Calu3 (cell line): ENCODE measurements at places on chromosomes 16 and 17. TPM values are rescaled to one million over a fixed set of nuclear protein-coding genes. Genes with fewer than 3 reads are reported as not detected.

Gene ABCA9
- total RNA-seq: not detected in 2 replicates

Gene TBC1D3I
- 2.1 and 3.3 TPM in 2 replicates for total RNA-seq

Gene SPHK1
- 1.5 and 1.7 TPM in 2 replicates for total RNA-seq

Gene P2RX5
- 11.1 and 11.6 TPM in 2 replicates for total RNA-seq

Gene GP2
- not detected in 2 replicates for total RNA-seq

Gene TMEM106A
- 3.4 and 5.2 TPM in 2 replicates for total RNA-seq

Gene SEPTIN1
- total RNA-seq: 1.5 and 1.9 TPM in 2 replicates

Gene CCL18
- total RNA-seq: not detected in 2 replicates

Gene NHLRC4
- total RNA-seq: not detected in 2 replicates
